ENCODE measurements at places on chromosomes 3 and 15. TPM values are rescaled to one million over a fixed set of nuclear protein-coding genes. Genes with fewer than 3 reads are reported as not detected.
A peak's percentile ranks its signal among the peaks of the same experiment; 100 is the strongest.

DNA sequence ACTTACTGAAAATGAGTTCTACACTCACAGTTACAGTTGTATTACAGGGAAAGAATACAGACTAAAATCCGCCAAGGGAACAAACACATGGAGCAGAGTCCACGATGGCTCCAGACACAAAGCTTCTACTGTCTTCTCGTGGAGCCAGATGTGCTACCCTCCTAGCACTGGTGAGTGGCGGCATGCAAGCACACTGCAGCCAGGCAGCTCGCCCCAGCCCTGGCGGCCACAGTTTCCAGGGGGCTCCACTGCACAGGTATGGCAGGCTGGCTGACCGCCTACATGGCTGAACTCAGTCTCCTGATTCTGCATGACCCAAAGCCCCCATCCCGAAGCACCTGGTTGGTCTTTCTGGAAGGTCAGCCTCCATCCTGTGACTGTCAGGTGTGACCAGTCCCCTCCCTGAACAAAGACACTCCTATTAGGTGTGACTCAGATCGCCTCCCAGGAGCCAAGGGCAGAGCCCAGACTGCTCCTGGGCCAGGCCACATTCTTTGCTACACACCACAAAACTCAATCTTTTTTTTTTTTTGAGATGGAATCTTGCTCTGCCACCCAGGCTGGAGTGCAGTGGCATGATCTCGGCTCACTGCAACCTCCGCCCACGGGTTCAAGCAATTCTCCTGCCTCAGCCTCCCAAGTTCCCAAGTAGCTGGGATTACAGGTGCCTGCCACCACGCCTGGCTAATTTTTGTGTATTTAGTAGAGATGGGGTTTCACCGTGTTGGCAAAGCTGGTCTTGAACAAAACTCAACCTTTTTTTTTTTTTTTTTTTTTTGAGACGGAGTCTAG, 51.5 kb downstream of the CFAP92 start:
- DNase-seq = no peak

DNA sequence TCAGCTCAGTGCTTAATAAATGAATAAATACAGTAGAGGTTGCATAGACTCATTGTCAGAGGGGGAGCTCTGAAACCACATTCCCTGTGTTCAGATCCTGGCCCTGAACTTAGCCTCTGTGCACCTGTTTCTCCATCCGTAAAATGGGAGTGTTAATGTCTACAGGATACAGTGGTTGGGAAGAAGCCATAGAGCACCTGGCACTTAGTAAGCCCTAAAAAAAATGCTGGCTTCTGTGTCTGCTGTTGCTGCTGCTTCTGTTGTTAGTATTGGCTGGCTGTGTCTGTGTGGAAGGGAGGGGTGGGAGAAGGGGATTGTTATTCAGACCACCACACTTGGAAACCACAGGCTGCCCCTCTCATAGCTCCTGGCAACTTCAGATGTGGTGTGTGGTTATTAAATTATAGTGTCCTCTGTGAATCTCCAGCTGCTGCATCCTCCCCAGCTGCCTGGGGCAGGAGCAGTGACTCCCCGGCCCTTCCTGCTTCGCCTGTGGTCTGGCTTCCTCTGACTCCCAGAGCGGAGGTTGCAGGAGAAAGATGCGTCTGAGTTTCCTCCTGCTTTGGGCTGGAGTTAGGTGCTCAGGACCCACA, 31.0 kb downstream of the FGD5 start:
- DNase-seq = no peak

GRCh38 chr3:169242708-169243513, 420.6 kb downstream of the MECOM start:
- DNase-seq = no peak

The ECE2 gene
- not detected for polyA plus RNA-seq

DNA sequence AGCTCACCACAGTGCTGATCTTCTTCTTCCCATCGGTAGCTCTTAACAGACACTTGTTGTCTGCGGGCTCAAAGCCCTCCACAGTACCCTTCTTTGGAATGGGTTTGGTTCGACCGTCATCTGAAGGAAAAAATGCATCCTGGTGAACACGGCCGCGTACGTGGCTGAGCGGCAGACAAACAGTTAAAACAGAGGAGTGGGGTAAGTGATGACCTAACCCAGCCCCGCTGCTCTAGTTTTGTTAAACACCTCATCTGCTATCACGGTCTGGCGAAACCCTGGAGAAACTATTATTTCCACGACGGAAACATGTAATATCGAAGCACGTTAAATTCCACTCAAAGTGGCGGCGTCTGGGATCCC, 725 bp downstream of the SRP14 start:
- DNase-seq = no peak

GRCh38 chr15:61764981-61765380, 295.3 kb downstream of the VPS13C start:
- DNase-seq = no peak

The GPR62 gene
- 0.93 TPM for polyA plus RNA-seq

- no peak for DNase-seq
Observed at GRCh38 chr15:88636050-88636449, 2.8 kb upstream of the ISG20 start.

DNA sequence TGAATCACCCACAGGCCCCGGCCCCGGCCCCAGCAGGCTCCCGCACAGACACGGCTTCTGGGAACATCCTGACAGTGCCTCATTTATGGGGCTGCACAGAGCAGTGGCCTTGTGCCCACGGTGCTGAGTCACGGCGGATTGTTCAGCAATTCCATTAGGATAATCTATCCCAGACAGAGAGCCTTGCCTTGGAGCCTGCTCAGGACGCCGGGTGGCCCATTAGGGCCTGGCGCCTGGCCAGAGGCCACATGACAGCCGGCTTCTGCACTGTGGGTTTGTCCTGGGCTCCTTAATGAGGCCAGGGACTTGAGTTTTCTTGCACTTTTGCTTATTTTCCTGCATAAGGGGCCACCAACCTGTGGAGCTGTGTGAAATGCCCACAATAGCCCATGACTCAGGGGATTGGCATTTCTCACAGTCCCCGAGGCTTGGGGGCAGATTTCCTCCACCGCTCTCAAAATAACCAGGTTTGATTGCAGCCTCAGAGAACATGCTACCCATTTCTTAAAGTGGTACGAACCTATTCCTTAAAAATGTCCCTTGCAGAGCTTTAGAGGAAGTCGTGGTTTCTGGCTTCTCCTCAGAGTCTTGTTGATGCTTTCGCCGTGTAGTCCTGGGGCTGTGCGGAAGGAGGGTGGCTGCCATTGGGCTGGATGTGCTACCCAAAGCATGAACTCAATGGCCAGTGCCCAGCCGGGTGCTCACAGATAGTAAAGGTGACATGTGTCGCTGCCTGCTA, 19.0 kb downstream of the SYNM start:
- DNase-seq = peak; percentile 96

- DNase-seq = no peak
Observed at GRCh38 chr15:57031082-57031481, 112.6 kb downstream of the TCF12 start.

The RBMS3 gene
- 5.3 TPM for polyA plus RNA-seq

- no peak for DNase-seq
Observed at GRCh38 chr3:24578951-24579421, 84.3 kb upstream of the THRB start.

- DNase-seq = no peak
Observed at GRCh38 chr3:37730825-37731224, 130.9 kb upstream of the CTDSPL start.

The CCR3 gene
- polyA plus RNA-seq = 0.10 TPM

The UBAP1L gene
- 1.1 TPM for polyA plus RNA-seq

The HDAC11 gene
- polyA plus RNA-seq = 22.3 TPM

The ATP10A gene
- polyA plus RNA-seq = 0.14 TPM

The PFKFB4 gene
- polyA plus RNA-seq = 2.1 TPM

The FSTL1 gene
- polyA plus RNA-seq = 11.9 TPM

- no peak for DNase-seq
Observed at GRCh38 chr3:33052671-33053070, 44.3 kb downstream of the GLB1 start.

GRCh38 chr3:195210266-195210973, 60.5 kb downstream of the XXYLT1 start:
- peak; percentile 46 for DNase-seq

The CDHR4 gene
- 0.28 TPM for polyA plus RNA-seq

GRCh38 chr3:16304061-16305010, 39.3 kb downstream of the OXNAD1 start:
- DNase-seq = no peak

DNA sequence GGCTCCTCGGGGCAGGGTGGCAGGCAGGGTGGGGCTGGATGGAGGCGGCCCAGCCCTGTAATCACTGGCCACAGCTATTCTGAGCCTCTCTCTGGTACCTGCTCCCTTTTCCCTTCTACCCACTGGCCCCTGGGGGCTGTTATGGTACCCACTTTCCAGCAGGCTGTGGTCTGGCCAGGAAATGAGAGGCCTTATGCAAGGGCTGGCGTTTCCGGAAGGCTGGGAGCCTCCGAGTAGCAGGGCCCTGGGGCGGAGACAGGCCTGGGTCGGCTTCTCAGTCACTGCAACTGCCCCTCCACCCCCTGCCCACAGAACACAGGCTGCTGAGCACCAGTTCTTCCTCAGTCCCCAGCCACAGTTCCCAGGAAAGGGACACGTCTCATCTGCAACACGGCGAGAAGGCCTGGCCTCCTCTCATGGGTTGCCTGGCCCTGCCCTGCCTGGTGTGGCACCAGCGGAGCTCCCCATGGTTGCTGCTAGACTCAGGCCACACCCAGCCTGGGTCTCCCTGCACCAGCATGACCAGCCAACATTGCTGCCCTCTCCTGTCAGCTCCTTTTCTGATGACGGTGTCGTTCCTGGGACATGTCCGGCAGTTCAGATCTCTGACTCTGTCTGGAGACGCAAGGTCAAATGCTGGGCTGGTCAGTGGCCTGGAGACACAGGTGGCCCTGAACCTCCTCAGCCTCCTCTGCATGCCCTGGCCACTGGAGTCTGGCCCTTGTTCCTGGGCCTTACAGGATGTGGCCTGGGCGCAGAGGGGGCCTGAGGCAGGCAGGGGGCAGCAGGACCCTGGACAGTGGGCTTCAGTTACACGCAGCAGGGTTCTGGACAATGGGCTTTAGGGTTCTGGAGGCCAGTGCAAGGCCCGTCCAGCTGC, 6.5 kb downstream of the CHST13 start:
- DNase-seq = peak; percentile 57

The CPNE4 gene
- polyA plus RNA-seq = 0.03 TPM

The PLS1 gene
- polyA plus RNA-seq = 2.2 TPM

The POLR2M gene
- polyA plus RNA-seq = 78.0 TPM

DNA sequence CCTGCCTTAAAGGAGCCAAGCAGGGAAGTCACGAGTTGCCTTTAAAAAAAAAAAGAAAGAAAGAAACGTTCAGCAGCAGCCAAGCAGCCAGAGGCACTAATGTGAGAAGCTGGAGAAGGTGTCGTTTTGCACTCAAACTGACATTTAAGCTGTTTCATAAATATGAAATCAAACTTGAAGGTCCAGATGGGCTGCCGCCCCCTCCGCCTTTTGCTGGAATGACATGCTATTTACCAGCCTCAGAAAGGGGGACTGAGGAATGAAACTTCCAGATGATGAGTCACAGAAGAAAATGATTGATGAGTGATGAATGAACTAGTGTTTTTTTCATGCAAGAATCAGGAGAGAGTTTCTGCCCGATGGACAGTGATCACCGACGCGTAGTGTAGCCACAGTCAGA, 396.8 kb downstream of the IGSF11 start:
- DNase-seq = no peak

GRCh38 chr3:100709842-100710260, 557 bp downstream of the TFG start:
- DNase-seq = peak; percentile 65

DNA sequence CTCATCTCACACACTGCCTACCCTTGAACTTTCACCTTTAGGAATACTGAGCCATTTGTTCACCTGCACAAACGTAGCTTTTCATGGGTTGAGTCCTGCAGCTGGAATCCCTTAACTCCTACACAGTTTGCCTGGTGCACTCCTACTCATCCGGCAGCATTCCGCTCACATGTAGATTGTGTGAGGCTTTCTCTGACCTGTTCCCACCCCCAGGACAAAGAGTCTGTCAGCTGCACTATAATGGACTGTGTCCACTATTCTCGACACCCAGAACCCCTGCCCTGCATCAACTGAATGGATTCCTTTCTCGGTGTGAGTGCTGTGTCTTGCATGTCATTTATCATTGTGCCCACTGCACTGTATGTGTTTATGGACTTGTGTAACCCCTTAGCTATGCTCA, 54.9 kb downstream of the EPHB3 start:
- peak; percentile 2 for DNase-seq

DNA sequence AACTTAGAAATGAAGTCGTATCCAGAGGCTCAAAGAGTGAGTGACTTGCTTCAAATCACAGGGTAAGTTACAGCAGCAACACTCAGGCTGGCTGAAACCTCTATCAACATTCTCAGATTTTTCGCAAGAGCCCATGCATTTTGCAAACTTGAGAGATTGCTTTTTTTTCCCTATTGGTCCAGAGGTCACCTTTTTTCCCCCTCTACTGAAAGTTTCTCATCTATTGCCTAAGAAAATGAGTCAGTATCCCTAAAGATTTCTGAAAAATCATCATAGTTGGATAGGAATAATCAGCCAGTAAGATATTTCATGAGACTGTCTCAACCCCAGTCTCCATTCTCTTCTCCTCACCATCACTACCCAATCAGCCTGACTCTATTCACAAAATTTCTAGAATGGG, 410.6 kb downstream of the FOXP1 start:
- no peak for DNase-seq

- DNase-seq = no peak
Observed at GRCh38 chr3:170414202-170414663, 4.4 kb upstream of the CLDN11 start.

The SLC25A38 gene
- 31.1 TPM for polyA plus RNA-seq

The KCNMB3 gene
- polyA plus RNA-seq = 0.65 TPM

DNA sequence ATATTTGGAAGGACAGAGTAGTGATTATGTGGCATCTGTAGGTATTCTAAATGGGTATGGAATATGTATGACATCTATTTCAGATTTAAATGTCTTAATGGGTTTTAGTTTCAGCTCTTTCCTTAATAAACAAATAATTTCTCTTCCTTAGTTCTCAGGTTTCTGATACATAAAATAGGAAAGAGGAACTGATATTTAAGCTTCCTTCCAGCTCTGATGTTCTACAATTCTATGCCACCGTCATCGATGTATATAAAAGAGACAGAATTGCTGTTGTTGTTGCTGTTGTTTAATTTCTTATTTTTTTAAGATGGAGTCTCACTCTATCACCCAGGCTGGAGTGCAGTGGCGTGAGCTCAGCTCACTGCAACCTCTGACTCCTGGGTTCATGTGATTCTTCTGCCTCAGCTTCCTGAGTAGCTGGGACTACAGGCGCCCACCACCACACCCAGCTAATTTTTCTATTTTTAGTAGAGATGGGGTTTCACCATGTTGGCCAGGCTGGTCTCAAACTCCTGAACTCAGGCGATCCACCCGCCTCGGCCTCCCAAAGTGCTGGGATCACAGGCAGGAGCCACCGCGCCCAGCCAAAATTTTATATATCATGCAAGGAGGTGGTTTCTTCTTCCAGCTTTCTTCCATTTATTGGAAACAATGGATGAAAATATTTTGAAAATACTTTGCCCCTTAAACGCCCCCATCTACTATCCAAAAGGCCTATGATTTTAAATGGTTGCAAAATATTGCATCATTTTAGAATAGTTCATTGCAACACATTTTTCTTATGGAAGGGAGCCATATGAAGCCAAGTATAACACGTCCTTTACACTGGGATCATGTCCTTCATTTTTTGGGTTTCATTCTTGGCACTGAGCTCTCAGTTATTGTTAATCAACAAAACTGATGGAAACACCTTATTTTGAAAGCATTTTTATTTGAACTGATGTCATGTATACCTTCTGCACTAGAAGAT, 13.9 kb upstream of the C15orf61 start:
- no peak for DNase-seq

Measured in psoas muscle (tissue), 8 donors.